Activated T-cell treated with anti-CD3 and anti-CD28 coated beads, Interleukin-2, amount 50 U/mL, for 72 hours (primary cell): ENCODE measurements at places on chromosomes 1 and 21. TPM values are rescaled to one million over a fixed set of nuclear protein-coding genes. Genes with fewer than 3 reads are reported as not detected.

Gene HMGCS2
- total RNA-seq = not detected

Gene TAF1A
- 12.0 TPM for total RNA-seq

Gene CLDN8
- not detected for total RNA-seq

Gene IFI44L
- 21.4 TPM for total RNA-seq

DNA sequence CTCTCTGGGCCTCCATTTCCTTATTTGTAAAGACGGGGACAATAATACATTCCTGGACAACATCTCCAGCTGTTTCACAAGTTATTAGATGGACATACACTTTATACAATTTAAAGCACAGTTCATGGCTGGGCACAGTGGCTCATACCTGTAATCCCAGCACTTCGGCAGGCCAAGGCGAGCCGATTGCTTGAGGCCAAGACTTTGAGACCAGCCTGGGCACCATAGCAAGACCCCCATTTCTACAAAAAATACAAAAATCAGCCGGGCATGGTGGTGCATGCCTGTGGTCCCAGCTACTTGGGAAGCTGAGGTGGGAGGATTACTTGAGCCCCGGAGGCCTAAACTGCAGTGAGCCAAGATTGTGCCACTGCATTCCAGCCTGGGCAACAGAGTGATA lies 34.1 kb downstream of the IGSF21 start:
- no peak for DNase-seq

GRCh38 chr1:100130552-100131077 lies 2.1 kb downstream of the SASS6 start:
- DNase-seq = no peak

DNA sequence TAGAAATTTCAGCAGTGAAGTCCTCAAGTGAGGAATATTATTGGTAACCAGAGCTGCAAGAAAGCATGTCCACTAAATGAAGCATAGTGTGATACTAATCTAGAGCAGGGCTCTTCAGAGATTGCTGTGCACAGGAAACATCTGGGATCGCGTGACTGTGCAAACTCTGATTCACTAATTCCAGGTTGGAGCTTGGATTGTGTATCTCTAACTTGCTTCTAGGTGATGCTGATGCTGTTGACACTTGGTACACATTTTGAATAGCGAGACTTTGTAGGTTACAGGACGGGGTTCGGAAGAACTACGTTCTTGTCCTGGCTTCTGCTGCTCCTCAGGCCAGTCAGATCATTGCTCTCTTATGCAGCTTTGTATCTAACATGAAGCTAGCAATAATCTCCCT lies 66.5 kb downstream of the PRRX1 start:
- DNase-seq = no peak
